Calu3 (cell line): ENCODE measurements at places on chromosomes 5 and 9.

GRCh38 chr9:108756746-108757490 is 98.9 kb downstream of the ACTL7B start:
- H3K27ac ChIP-seq: no peak overlapping the region
- no peaks in the 10 kb centered on the region for H3K36me3 ChIP-seq
- no peak overlapping the region for H3K4me3 ChIP-seq
- DNase-seq: no peak

GRCh38 chr5:157948738-157949410 is 89.9 kb upstream of the CLINT1 start:
- no peaks in the 10 kb centered on the region for H3K27me3 ChIP-seq
- no peaks in the 10 kb centered on the region for H3K36me3 ChIP-seq
- H3K4me3 ChIP-seq: peak overlapping the region; percentile 20
- peak overlapping the region; percentile 58 for H3K27ac ChIP-seq
- peak; percentile 95 for DNase-seq
- peaks cover 17% of the 10 kb centered on the region for H3K4me1 ChIP-seq

GRCh38 chr5:89573345-89573744 is 690.4 kb upstream of the MEF2C start:
- no peaks in the 10 kb centered on the region for H3K27me3 ChIP-seq
- no peak overlapping the region for H3K4me3 ChIP-seq
- no peaks in the 10 kb centered on the region for H3K36me3 ChIP-seq

DNA sequence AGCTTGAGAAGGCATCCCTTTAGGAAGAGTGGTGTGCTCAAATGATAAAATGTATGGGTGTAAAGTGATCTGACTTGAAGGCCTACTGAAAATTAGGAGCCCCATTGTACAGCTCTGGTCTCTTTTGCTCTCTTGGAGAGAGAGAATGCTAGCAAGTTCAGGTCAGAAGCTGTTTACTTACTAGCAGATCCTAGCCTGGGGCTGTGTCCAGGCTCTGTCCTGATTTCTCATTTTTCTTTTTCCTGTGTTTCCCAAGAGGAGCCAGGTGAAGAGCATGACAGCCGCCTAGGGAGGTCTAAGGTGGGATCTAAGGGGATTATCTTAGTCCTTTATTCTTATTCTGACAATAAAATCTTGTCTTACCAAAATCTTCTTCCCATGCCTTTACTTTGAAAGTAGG is 272.8 kb downstream of the NNT start:
- no peak for DNase-seq
- no peaks in the 10 kb centered on the region for H3K4me1 ChIP-seq
- H3K27me3 ChIP-seq: no peaks in the 10 kb centered on the region
- no peak overlapping the region for H3K4me3 ChIP-seq
- no peak overlapping the region for H3K27ac ChIP-seq
- no peaks in the 10 kb centered on the region for H3K36me3 ChIP-seq

DNA sequence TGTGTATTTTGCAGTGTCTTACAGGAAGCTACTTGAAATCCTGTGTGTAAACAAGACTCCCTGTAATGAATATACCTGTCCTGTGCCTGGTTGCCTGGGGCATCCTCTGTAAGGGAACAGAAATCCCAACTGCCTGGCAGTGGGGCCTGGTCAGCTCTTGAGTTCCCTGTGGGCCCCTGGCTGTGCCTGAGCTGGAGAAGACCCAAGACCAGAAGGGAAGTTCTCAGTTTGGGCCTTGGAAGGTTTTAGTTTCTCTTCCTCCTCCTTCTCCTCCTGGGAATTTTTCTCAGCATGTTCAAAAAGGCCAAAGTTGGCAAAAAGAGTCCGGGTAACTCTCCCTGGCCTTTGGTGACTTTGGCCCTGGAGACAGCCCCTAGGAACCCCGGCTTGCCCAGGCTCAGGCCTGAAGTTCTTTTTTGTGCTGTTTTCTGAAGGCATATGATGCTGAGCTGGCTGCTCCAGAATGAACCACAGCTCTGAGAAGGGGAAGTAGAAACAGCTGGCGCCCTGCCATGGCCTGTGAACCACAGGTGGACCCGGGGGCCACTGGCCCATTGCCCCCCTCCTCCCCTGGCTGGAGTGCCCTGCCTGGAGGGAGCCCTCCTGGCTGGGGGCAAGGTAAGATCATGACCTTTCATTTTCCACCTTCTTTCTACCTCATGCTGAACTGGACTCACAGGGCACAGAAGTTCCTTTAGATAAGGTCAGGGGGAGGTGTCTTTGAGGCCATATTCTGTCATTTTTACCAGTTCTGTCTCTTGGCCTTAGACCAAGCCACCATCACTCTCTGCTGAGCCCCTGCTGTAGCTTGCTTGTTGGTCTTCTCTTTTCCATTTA is 5.8 kb downstream of the TMEM268 start:
- H3K4me1 ChIP-seq: peaks cover 10% of the 10 kb centered on the region
- no peak for DNase-seq
- no peak overlapping the region for H3K4me3 ChIP-seq
- no peak overlapping the region for H3K27ac ChIP-seq
- H3K36me3 ChIP-seq: peaks cover 5% of the 10 kb centered on the region

GRCh38 chr5:2699231-2699630 is 52.2 kb downstream of the IRX2 start:
- no peaks in the 10 kb centered on the region for H3K27me3 ChIP-seq
- H3K36me3 ChIP-seq: no peaks in the 10 kb centered on the region
- no peaks in the 10 kb centered on the region for H3K4me1 ChIP-seq
- no peak for DNase-seq
- no peak overlapping the region for H3K4me3 ChIP-seq
- H3K27ac ChIP-seq: no peak overlapping the region

- no peak within 1 kb of the TSS for H3K4me3 ChIP-seq
- DNase-seq: no peak
- peaks cover 29% of the 10 kb centered on the region for H3K4me1 ChIP-seq
- no peaks in the 10 kb centered on the region for H3K36me3 ChIP-seq
- H3K27ac ChIP-seq: no peak within 1 kb of the TSS
These were observed at the start of gene HAVCR2 for GRCh38 chr5:157108976-157109375. TSS of gene HAVCR2 (minus strand) at chr5:157109044. CDS start at chr5:157108983, 61 bp downstream.

DNA sequence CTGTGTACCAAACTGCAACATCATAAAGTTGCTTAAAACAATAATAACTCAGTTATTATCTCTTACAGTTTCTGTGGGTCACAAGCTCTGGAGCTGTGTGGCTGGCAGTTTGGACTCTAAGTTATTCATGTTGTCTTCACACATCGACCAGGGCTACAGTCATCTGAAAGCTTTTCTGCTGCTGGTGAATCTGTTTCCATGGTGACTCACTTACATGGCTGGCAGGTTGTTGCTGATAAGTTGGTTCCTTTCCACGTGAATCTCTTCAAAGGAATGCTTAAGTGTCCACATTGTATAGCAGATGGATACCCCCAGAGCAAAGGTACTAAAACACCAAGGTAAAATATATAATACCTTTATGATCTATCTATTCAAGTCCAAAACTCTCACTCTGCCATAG is 44.8 kb upstream of the CYLC2 start:
- no peak for DNase-seq
- H3K4me1 ChIP-seq: no peaks in the 10 kb centered on the region
- H3K36me3 ChIP-seq: no peaks in the 10 kb centered on the region
- H3K4me3 ChIP-seq: no peak overlapping the region

GRCh38 chr9:93597142-93597706 is 20.8 kb downstream of the PHF2 start:
- H3K4me3 ChIP-seq: no peak overlapping the region
- H3K36me3 ChIP-seq: no peaks in the 10 kb centered on the region
- no peaks in the 10 kb centered on the region for H3K27me3 ChIP-seq
- no peak overlapping the region for H3K27ac ChIP-seq
- no peak for DNase-seq
- H3K4me1 ChIP-seq: peaks cover 20% of the 10 kb centered on the region

- H3K27ac ChIP-seq: no peak overlapping the region
- H3K36me3 ChIP-seq: no peaks in the 10 kb centered on the region
- no peaks in the 10 kb centered on the region for H3K4me1 ChIP-seq
- DNase-seq: no peak
- H3K4me3 ChIP-seq: no peak overlapping the region
These were observed 36.7 kb upstream of the COL15A1 start for GRCh38 chr9:98907055-98907454.

- H3K27ac ChIP-seq: no peak overlapping the region
- no peak for DNase-seq
- no peak overlapping the region for H3K4me3 ChIP-seq
- no peaks in the 10 kb centered on the region for H3K36me3 ChIP-seq
- H3K4me1 ChIP-seq: no peaks in the 10 kb centered on the region
These were observed 1680.3 kb downstream of the MAT2B start for GRCh38 chr5:165185716-165186115.

- no peaks in the 10 kb centered on the region for H3K36me3 ChIP-seq
- H3K4me3 ChIP-seq: no peak overlapping the region
- no peaks in the 10 kb centered on the region for H3K27me3 ChIP-seq
- H3K27ac ChIP-seq: no peak overlapping the region
These were observed 53.3 kb downstream of the SEMA6A start for GRCh38 chr5:116521173-116521872.

DNA sequence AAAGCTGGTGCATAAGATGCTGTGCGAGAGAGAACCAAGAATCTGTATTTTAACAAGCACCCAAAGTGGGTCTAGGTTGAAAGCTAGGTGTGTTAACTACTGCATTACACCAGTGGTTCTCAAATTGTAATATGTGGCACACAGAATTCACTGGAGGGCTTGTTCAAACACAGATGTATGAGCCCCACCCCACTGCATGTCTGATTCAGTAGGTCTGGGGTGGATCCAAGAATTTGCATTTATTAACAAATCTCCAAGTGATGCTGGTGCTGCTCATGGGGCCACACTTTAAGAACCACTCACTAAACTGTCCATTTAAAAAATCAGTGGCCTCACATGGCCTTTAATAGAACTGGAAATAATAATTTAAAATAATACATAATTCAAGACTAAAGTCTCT is 40.4 kb downstream of the LPAR1 start:
- no peak for DNase-seq
- H3K27me3 ChIP-seq: no peaks in the 10 kb centered on the region
- no peaks in the 10 kb centered on the region for H3K36me3 ChIP-seq
- no peaks in the 10 kb centered on the region for H3K4me1 ChIP-seq

DNA sequence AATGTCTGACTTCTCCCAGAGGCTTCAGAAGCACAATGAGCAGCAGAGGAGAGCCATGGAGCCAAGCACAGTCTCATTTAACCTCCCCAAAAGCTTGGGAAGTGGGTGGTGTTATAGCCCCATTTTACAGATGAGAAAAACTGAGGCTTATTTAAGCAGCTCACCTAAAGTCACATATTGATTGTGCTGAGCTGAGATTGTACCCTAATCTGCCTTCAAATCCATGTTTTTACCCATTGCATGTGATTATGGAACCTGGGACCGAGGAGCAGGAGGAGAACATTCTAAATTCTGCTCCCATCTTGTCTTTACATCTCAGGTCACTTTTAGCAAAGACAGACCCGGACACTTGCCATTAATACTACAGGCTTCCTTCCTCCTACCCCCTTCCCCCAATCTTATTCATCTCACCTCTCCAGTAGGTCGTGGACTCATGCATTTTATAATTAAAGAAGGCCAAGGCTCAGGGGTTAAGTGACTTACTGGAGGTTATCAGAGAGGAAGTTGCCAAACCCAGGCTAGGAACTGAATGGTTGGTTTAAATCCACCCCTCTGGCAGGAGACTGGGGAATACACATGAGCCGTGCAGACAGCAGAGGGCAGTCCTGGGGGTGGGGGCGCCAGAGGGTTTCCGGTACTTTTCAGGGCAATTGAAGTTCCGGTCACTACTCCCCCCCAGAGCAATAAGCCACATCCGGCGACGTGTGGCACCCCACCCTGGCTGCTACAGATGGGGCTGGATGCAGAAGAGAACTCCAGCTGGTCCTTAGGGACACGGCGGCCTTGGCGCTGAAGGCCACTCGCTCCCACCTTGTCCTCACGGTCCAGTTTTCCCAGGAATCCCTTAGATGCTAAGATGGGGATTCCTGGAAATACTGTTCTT is 51.0 kb upstream of the IL17B start:
- H3K27ac ChIP-seq: no peak overlapping the region
- no peaks in the 10 kb centered on the region for H3K27me3 ChIP-seq
- H3K4me1 ChIP-seq: peaks cover 13% of the 10 kb centered on the region
- no peak overlapping the region for H3K4me3 ChIP-seq
- no peaks in the 10 kb centered on the region for H3K36me3 ChIP-seq
- no peak for DNase-seq

DNA sequence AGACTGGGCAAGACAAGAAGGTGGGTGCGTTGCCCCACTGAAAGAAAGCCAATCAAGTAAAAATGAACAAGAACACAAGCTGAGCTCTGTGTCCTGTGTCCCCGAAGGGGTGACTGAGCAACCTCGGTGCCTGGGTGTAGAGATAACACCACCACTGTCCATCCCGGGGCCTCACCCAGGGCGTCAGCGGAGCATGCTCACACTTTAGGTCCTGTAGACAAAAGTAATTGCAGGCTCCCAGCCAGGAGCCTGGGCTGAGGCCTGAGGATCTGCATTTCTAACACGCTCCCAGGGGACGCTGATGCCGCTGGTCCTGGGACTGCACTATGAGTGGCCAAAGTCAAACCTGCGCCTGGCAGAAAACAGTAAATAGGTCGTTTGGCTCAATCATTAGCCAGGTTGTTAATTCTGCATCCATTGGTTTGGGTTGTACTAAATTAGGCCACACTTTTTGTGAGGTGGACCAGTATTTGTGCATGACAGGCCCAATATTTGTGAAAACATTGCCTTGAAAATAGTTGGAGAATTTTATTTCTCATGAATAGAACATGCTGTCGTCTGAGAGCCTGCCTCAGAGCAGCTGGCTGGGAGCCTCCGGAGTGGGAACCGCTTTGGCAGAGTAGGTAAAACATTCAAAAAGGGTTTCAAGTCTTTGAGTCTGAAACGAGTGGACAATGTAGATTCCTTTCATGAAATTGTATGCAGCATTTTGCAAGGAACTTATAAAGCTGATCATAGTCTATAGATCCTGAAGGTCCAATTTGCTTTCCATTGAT is 38.3 kb downstream of the ANKRD33B start:
- H3K27ac ChIP-seq: no peak overlapping the region
- no peaks in the 10 kb centered on the region for H3K27me3 ChIP-seq
- H3K36me3 ChIP-seq: peaks cover 8% of the 10 kb centered on the region
- H3K4me1 ChIP-seq: peaks cover 28% of the 10 kb centered on the region
- H3K4me3 ChIP-seq: peak overlapping the region; percentile 76

GRCh38 chr5:83528439-83528769 is 56.9 kb downstream of the VCAN start:
- H3K27ac ChIP-seq: no peak overlapping the region
- no peaks in the 10 kb centered on the region for H3K27me3 ChIP-seq
- no peak overlapping the region for H3K4me3 ChIP-seq
- no peaks in the 10 kb centered on the region for H3K36me3 ChIP-seq

- H3K36me3 ChIP-seq: no peaks in the 10 kb centered on the region
- no peak for DNase-seq
- H3K27ac ChIP-seq: no peak overlapping the region
- H3K4me3 ChIP-seq: no peak overlapping the region
These were observed 1603.0 kb upstream of the C9orf72 start for GRCh38 chr9:29176231-29176630.

- no peak for DNase-seq
- peaks cover 38% of the 10 kb centered on the region for H3K4me1 ChIP-seq
- H3K4me3 ChIP-seq: peak overlapping the region; percentile 74
- peaks cover 8% of the 10 kb centered on the region for H3K36me3 ChIP-seq
These were observed 388 bp downstream of the ANKS6 start for GRCh38 chr9:98795970-98796363.

GRCh38 chr5:53166183-53166495 is 56.6 kb upstream of the MOCS2 start:
- no peaks in the 10 kb centered on the region for H3K27me3 ChIP-seq
- H3K4me1 ChIP-seq: no peaks in the 10 kb centered on the region
- H3K4me3 ChIP-seq: no peak overlapping the region
- DNase-seq: no peak
- H3K36me3 ChIP-seq: no peaks in the 10 kb centered on the region
